Stimulated activated CD4-positive, alpha-beta T cell treated with anti-CD3 and anti-CD28 coated beads, TNF-alpha, amount 100 ng/mL, for 24 hours (primary cell): ENCODE measurements at places on chromosomes 6 and 20.

DNA sequence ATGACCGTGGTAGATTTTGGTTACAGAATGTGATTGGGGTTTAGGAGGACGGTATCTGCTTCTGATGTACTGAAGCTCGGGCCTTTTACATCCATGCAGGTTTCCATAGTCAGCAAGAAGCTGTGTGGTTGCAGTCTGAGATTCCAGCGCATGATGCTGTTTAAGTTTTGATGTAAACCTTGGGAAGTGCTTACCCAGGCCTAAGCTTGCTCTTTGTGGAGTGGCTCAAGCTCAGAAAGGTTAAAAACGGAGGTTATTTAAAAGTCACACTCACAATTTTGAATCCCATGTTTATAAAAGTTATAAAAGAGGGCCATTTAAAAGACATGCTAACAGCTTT is 121.4 kb downstream of the TIAM2 start:
- DNase-seq, result no peak

GRCh38 chr6:19663479-19663878 is 173.7 kb upstream of the ID4 start:
- DNase-seq, result no peak

GRCh38 chr20:24842918-24843715 is 106.0 kb upstream of the CST7 start:
- DNase-seq, result no peak

DNA sequence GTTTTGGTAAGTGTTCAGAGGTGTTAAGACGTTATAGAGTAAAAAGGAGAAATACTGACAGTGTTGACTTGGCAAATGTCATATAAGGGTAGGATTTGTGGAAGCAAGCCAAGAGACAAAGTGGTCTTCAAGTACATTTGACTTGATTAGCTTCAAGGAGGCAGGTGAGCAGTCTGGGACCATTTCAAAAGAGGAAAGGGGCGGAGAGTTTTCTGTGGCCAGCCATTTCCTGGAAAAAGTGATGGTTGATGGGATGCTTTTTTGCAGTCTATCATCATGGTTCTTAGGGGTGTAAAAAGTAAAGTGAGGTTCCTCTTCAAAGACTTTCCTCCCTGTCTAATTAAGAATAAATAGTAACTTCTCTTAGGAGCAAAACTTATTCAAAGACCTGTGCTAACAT is 28.7 kb downstream of the FKBP1A start:
- no peak for DNase-seq

DNA sequence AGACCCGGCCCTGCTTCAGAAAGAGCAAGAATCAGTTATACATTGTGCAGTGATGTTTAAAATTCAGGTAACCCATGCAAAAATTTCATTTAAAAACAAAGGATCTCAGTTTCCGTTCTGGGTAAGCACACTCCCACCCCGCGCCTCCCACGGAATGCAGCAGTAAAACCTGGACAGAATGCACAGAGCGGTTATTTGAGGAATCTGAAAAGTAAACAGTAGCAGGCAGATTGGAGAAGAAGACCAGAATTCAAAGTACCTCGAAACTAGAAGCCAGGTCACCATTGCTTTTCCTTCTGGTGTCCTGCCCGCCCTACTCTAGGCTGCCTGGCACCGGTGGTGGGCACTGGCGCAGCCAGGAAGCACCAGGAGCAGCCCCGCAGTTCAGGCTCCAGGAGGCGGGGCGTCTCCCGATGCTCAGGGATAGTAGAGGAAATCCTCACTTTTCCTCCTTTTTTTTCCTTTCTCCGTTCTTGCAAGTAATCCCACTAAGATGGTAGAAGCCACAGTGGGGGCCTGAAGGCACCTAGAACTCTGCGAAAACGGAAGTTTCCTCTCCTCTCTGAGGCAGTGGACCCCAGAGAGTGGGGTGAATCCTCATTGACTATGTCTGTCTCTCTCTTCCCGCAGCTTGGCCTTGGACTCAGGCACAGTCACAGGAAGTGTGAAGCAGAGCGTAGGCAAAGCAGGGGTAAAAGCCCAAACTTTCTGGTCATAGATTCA is 28.3 kb downstream of the METTL24 start:
- DNase-seq, result no peak

DNA sequence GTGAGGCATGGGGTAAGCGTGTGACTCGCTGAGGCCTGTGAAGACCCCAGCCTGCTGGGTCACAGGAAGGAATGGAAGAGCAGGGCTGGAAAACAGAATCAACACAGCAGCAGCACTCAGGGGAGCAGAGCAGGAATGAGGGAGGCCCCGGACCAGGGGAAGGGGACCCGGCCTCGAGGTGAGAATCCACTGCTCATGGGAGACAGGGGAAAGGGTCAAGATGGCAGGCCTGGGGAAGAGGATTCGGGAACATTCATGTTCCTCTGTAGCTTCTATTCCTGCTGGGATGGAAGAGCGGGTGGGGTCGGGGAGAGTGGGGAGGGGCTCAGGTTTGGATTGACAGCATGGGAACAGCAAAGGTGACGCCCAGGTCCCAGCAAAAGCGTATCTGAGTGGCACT is 59.4 kb downstream of the NPEPL1 start:
- DNase-seq, result no peak

GRCh38 chr6:84581494-84582259 is 182.7 kb downstream of the TBX18 start:
- DNase-seq, result no peak

DNA sequence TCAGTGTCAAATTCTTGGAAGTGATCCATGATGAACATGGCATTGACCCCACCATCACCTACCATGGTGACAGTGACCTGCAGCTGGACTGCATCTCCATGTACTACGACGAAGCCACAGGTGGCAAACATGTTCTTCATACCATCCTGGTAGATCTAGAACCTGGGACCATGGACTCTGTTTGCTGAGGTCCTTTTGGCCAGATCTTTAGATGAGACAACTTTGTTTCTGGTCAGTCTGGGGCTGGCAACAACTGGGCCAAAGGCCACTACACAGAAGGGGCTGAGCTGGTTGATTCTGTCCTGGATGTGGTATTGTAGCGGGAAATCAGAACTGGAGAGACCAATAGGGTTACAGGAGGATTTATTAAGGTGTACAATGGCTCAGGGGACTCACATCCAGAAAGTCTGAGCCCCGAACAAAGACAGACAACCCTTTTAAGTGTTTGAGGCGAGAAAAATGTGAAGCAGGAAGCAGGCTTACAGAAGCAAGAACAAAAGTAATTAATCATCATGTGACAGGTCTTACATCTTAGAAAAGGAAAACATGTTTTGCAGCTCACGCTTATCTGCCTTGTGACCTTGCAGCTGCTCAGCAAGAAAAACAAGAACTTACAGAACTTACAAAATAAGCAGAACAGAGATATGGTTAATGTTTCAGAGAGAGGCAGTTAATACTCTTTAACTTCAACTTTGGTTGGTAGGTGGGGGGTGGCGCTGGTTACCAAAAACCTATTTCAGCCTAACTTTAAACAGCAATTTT is 58.8 kb upstream of the MOCS1 start:
- no peak for DNase-seq

DNA sequence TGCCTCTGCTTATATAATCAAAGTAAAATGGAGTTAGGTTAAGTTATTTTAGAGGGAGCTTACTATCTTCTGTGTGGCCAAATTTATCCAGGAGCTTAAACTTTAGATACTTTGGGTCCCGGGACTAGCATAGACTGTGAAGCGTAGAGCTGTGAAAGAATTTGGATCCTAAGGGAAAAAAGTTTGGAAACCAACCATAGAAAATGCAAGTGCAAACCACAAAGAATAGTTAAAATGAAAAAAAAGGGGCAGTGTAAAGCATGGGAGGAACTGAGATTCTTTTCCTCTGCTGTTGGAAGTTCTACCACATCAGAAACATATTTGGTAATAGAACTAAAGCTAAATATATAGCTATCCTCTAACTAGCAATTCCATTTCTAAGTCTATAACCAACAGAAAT is 232.2 kb upstream of the FLRT3 start:
- no peak for DNase-seq

- no peak for DNase-seq
These were observed 39.8 kb downstream of the SRSF3 start for GRCh38 chr6:36633915-36634314.

- DNase-seq, result no peak
These were observed 38.0 kb downstream of the FOXA2 start for GRCh38 chr20:22546344-22546743.

GRCh38 chr6:46220352-46221221 is 49.8 kb upstream of the ENPP5 start:
- peak; percentile 5 for DNase-seq

DNA sequence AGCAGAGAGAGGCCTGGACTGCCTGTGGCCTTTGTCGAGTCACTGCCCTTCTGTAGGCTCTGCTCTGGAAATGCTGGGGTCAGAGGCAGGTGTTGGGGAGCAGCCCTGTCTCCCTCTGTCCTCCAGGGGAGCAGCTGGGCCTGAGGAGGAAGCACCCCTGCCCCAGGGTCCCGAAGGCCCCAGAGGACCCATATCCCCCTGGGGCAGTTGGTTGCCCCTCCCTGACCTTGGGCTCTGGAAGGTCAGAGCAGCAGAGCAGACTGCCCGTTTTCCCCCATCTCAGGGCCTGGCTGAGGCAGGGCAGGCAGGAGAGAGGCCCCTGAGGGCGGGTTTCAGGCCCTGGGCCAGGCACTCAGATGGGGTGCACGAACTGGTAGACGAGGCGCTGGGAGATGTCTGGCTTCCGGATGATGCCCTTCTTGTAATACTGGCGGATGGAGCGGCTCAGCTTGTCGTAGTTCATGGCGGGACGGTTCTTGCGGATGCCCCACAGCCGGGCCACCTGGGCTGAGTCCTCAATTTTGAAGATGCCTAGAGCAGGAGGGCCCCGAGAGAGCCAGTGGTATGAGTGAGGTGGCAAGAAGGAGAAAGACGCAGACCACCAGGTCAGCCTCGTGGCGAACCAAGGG is 18.1 kb downstream of the SPDEF start:
- DNase-seq, result no peak

DNA sequence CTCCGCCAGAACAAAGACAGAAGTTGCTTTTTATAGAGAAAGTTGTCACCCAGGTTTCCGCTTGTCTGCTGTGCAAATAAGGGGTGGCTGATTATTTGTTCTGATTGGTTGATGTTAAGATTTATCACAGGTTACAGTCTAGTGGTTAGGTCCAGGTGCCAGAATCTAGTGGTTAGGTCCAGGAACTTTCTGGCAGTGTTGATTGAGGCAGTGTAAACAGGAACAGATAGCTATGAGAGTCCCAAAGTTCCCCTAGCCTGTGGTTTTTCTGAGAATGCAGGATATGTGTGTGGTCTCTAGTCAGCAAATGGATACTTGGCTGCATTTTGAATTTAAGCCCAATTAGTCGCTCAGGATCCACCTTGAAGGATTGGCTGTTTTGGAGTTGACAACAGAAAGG is 148.0 kb downstream of the TMEM200A start:
- no peak for DNase-seq

DNA sequence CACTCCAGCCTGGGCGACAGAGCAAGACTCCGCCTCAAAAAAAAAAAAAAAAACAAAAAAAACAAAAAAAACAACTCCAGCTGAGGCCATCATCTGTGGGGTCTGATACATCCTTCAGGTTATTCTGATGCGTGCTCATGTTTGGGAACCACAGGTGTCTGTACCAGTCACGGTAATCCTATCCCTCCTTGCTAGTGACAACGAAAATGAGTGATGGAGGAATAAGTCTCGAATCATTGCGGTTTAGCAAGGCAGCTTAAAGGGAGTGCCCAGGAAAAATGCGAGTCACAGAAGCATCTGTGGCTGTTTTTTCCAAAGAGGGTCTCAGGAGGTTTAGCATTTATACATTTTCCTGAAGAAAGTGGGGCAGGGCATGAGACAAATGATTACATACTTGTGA is 48.8 kb downstream of the MCUR1 start:
- DNase-seq, result no peak

- DNase-seq, result no peak
These were observed 43.6 kb upstream of the NKX2-2 start for GRCh38 chr20:21557241-21558020.

GRCh38 chr6:139748353-139749146 is 374.1 kb upstream of the CITED2 start:
- no peak for DNase-seq

- DNase-seq, result no peak
These were observed 342.2 kb downstream of the CDH26 start for GRCh38 chr20:60300374-60300773.

GRCh38 chr6:141258516-141258915 is 874.2 kb upstream of the GJE1 start:
- no peak for DNase-seq

- no peak for DNase-seq
These were observed 76.2 kb downstream of the SLC24A3 start for GRCh38 chr20:19288636-19289035.

GRCh38 chr6:136405420-136406029 is 115.9 kb upstream of the BCLAF1 start:
- DNase-seq, result no peak

GRCh38 chr6:85669735-85670194 is 27.1 kb upstream of the SYNCRIP start:
- no peak for DNase-seq

- DNase-seq, result no peak
These were observed 10.4 kb downstream of the TRIM31 start for GRCh38 chr6:30102414-30102969.

- no peak for DNase-seq
These were observed 10.7 kb downstream of the MAPRE1 start for GRCh38 chr20:32830437-32830836.

DNA sequence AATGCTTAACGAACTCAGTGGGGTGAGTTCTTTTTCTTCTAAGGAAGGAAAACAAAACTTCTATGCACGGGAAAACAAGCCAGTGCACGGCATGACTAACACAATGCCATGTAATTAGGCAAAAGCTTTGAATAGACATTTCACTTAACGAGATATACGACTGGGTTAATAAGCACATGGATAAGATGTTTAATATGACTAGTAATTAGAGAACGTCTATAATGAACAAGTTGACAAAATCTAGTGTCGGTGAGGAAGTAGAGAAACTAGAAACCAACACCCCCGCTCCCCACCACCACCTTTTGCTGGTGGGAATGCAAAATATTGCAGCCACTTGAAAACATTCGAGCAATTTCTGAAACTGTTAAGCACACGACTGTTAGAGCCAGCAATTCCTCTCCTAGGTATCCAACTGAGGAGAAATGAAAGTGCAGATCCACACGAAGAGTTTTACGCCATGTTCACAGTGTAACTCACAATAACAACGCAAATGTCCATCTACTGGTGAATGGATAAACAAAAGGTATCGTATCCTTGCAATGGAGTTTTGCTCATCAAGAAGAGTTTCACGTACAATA is 644.9 kb upstream of the AGPAT4 start:
- DNase-seq, result no peak

- no peak for DNase-seq
These were observed 3.6 kb downstream of the C6orf52 start for GRCh38 chr6:10690651-10691445.

DNA sequence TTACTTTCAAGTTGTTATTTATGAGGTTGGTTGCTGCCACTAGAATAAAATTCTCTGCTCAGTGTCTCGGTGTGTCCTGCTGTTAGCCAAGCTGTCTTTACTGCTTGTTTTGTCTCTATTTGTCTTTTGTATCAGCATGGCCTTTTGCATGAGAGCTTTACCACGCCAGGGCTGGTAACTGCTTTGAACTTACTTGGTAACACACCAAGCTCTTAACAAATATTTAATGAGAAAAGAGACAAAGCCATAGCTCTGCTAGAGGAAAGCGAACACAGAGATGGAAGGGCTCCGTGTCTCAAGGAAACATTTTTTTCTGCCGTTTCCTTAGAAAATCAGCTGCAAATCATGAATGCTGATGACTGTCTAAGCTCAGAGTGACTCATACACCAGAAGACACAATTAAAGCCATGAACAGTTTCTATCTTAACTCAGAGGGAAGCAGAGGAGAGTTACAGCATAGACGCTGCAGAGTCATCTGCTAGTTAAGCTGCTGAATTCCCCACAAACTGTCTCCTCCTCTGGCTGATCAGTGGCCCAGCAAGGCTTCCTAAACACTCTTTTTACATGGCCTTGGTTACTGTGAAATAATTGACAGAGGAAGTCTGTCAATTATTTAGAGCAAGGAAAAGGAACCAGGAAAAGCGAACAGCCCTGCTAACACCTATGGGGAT is 44.8 kb downstream of the AGPAT4 start:
- no peak for DNase-seq
